ENCODE measurements at places on chromosomes 2 and 18.
A peak's percentile ranks its signal among the peaks of the same experiment; 100 is the strongest.

DNA sequence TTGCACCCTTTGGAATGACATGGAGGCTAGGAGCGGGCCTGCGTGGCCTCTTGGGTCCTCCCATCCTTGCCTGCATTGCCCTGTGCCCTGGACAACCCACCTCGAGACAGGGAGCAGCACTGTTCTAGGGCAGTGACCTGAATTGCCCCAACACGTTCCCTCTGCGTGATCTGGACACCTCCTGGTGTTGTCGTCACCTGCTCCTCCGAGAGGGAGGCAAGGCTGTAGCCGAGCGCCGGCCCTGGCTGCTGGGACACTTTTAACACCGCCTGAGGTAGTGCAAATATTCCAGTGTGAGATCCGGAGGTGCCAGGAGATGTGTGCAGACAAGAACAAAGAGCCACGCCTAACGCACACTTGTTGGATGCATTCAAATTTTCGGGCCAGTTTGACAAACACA, 131.5 kb downstream of the SMAD7 start:
- DNase-seq: no peak

- no peak for DNase-seq
Measured at GRCh38 chr2:98570356-98570755, 38.0 kb downstream of the COA5 start.

DNA sequence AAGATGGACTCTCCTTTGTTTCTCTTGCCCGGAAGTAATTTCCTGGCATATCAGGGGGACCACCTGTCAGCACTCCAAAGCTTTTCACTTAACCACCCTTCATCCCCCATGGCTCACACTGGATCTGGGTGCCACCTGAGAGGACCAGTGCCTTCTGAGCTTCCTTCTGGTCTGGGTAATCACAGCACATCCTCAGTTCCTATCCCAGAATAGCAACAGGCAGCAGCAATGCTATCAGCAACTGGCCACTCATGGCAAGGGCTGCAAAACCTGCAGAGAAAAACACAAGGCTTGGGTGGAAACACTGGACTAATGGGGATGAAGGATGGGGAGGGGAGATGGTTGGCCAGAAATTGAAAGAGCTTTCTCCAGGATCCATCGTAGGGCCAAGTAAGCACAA, 59.9 kb upstream of the STPG4 start:
- no peak for DNase-seq

DNA sequence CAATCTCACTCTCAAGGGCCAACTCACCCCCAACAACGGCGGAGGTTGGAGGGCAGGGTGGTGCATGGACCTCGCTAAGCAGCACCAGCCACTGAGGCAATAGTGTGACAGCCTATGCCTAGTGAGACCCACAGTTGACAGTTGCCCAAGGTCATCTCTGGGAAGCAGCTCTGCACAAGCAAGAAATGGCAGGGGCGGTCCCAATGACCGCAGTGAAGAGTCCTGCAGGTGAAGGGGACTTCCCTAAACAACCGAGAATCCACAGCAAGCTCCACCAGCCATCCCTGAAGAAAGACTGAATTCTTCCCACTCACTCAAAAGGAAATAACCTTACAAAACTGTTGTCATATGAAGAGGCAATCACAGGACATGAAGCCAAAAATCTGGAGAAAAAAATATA, 313.4 kb upstream of the ID2 start:
- no peak for DNase-seq

GRCh38 chr2:64262816-64263215, 118.6 kb upstream of the PELI1 start:
- DNase-seq: no peak

DNA sequence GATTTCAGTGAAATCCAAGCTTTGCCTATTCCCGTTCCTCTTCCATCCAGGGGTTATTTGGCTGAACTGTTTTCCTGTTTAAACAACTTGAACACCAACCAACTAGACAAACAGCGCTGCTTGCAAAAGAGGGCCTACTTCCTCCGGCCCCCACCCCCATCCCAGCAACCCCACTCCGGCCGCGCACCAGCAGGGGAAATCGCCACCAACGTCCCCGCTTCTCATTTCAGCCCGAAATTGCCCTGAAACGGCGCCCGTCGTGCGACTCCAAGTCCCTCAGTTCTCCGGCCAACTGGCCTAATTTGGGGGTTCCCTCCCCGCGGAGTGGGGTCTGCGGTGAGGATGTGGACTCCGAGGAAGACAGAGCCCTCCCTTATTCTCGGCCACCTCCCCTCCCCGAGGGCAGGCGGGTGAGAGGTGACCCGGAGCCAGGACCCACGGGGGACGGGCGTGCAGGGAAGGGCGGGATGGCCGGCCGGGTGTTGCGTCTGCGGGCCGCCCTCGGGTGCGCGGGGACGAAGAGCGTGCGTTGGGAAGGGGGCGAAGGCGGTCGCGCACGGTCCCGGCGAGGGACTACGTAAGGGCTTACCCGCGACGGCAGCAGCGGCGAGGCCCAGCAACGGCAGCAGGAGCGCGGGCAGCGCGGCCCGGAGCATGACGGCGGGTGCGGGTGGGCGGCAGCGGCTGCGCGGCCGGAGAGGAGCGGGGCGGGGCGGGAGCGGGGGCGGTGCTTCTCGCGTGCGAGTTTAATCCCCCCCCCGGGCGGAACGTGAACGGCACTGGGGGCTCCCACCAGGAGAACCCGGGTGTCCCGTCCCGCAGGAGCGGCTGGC, at the start of gene CD302:
Gene CD302 (minus strand): TSS at position 666 of the 833 bp plus-strand sequence. CDS start 10 bp downstream, at position 656.
- DNase-seq: peak; percentile 6

GRCh38 chr2:30095402-30095801, 51.4 kb upstream of the YPEL5 start:
- DNase-seq: no peak

GRCh38 chr18:62479574-62479973, 43.3 kb upstream of the ZCCHC2 start:
- DNase-seq: no peak

GRCh38 chr2:104887676-104888075, 33.8 kb downstream of the POU3F3 start:
- DNase-seq: no peak

- DNase-seq: no peak
Measured at GRCh38 chr2:23649819-23650218, 264.8 kb downstream of the KLHL29 start.

GRCh38 chr2:96250188-96250587, 15.6 kb downstream of the TMEM127 start:
- no peak for DNase-seq

GRCh38 chr2:4916094-4916493, 776.1 kb upstream of the SOX11 start:
- no peak for DNase-seq

GRCh38 chr2:45964906-45965305, 313.4 kb downstream of the PRKCE start:
- no peak for DNase-seq

GRCh38 chr2:145022666-145023333, 502.9 kb upstream of the ZEB2 start:
- no peak for DNase-seq

DNA sequence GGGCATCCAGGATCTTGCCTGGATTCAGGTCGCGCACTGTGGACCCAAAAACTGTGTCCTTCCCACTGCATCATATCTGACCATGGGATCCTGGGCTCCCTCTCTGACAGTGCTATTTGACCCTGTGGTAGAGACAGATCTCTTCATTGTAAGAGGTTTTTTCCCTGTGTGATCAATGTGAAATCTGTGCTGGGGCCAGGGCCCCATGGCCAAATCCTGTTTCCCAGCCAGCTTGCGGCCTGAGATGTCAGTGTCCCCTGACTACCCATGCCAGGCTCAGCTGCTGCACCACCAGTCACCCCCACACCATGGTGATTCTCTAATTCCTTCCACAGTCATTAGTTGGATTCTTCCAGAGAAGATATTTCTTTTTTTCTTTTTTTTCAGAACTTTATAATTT, 3.5 kb downstream of the PRLH start:
- DNase-seq: no peak

DNA sequence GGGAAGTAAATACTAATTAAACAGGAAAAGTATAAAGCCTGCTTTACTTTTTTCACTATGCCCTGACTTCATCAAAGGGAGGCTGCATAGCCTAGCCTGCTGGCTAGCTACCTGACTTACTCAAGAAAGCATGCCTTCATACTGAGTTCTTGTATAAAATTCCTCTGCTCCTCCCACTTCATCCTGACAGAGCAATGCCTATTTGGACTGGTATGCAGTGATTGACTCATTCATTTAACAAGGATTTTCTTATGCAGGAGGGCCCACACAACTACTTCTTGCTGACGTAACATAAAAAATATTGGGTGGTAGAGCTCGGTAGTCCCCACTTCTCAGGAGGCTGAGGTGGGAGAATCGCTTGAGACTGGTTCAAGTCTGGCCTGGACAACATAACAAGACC, 70.5 kb downstream of the PRPF40A start:
- no peak for DNase-seq

- DNase-seq: no peak
Measured at GRCh38 chr2:141015341-141016047, 1115.3 kb downstream of the LRP1B start.

DNA sequence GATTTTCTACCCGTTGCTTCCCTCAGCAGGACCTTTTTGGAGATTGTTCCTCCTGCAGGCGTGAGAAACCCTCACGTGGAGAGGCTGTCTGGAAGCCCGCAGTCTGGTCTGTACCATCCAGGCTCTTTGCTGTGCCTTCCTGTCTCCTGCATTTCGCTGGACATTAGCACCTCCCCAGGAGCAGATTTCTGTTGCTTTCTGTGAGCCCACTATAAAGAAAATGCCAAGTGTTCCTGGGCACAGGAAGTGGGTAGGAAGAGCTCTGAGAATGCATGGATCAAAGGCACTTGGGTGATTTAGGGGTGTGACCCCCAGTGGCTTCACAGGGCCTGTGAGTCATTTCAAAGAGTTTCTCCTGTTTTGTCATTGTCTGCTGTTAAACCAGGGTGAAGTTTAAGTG, 27.3 kb downstream of the SPTBN1 start:
- DNase-seq: no peak

DNA sequence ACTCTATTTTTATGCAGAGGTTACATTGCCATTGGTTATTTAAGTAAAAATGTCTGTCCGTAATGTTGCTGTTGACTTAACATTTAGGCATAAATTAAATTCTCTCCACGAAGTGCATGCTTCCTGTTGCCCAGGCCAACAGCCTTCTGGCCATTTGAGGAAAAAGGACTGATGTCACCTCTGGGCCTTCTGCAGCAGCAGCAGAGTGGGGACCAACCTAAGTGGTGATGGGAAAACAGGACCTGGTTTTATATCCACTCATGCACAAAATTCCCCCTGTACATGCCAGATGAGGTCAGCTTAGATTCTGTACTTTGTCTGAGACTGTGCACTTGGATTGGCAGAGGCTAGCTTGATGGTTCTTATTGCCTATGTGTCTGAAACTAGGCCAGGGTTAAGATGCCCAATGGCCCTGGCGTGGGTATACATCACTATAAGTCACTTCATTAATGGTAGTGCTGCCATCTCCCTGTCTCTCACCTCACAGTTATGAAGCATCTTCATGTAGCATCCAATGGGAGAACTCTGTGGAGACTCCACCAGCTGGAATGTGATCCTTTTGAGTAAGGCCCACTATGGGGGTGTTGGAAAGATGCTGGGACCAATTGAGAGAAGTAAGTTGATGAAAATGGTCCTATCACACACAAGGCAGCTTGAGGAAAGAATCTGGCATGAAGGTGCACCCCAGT, 4.4 kb downstream of the ARHGAP25 start:
- DNase-seq: no peak

GRCh38 chr2:75367401-75367800, 168.1 kb upstream of the TACR1 start:
- DNase-seq: no peak

DNA sequence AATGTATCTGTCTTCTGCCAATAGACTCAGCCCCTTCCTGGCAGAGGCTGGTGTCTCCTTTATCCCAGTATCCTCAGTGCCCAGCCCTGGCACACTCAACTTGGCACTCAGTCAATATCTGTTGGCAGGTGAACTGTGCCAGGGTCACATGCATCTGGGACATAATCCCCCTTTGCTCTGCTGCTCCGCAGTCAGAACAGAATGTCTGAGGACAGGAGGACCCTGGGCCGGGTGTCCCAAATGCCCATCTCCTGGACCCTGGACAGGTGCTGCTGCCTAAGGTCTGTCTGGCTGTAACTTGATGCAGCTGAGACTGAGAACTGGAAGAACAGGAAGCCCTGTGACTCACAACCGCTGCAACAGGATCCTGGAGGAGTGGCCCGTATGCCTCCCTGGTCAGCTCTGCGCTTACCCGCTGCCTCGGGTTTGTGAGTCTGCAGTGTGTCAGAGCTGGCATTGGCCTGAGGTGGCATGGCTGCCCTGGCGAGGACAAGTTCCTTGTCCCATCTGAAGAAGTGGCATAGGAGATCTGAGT, 11.4 kb downstream of the HK2 start:
- peak; percentile 39 for DNase-seq

DNA sequence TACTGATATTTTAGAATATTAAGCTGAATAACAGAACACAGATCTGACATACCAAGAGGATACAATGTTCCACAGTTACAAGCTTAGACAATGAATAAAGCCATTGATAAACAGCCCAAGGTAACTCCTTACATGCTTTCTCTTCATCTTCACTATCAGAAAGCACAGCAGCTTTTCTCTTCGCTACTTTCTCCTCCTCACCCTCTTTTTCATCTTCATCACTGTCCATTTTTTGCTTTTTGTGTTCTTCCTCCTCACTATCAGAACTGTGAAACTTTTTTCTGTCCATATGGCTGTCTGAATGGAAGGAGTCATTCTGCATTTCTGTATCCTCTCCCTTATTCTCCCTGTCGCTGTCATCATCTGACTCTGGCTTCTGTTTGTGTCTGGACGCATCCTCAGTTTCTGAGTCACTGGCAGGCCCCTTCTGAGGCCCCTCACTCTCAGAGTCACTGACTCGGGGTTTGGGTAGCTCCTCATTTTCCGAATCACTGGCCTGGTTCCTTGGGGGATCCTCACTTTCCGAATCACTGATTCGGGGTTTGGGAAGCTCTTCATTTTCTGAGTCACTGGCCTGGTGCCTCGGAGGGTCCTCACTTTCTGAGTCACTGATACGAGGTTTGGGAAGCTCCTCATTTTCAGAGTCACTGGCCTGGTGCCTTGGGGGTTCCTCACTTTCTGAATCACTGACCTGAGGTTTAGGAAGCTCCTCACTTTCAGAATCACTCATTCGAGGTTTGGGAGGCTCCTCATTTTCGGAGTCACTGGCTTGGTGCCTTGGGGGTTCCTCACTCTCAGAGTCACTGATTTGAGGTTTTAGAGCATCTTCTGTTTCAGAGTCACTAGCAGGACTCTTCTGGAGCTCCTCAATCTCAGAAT, 21.5 kb downstream of the IWS1 start:
- DNase-seq: no peak

- DNase-seq: peak; percentile 76
Measured at GRCh38 chr2:176454893-176455815, 185.9 kb downstream of the MTX2 start.

DNA sequence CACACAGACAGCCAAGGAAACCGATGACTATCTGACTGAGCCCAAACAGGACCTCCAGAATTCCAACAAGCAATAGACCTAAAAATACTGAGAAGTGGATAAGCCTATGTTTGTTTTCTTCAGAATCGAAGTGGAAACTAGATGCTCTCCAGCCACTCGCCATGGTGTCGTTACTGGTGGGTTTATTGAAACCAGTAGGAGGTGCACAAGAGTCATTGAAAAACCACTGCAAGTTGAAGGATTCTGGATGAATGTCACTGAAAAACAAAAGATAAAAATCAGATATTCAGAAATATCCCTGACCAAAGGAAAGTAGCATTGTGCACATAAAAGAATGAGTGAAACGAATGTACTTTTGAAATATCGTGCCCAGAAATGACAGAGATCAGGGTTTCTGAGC, 15.3 kb downstream of the TM4SF20 start:
- DNase-seq: peak; percentile 32
